ENCODE measurements at places on chromosomes 5 and 9.

- no peak for DNase-seq
These were observed 22.9 kb downstream of the DNAH5 start for GRCh38 chr5:13921578-13921977.

DNA sequence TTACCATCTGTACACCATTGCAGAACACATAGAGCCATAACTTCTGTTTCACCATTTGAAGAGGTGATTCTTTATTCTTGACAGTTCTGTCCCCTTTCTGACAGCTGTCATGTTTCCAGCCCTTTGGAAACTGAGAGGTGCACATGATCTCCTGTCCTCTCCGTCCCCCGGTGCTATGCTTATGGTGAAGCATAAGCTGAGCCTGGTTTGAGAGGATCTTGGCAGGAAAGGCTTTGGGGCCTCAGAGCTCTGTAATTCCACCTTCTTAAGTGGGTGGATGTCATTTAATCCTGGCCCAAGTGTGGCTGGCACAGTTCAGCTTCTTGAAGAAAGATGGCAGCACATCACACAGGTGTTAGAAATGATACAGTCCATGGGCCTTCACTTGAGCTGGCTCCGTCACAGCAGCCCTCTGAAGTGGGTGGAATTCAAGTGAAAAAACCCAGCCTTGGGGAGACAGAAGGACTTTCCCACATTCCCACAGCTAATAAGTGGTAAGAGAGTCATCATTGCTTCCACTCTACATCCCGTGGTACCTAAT lies 30.7 kb upstream of the GRPEL2 start:
- no peak for DNase-seq

GRCh38 chr9:123450098-123450770 lies 94.2 kb downstream of the CRB2 start:
- no peak for DNase-seq

DNA sequence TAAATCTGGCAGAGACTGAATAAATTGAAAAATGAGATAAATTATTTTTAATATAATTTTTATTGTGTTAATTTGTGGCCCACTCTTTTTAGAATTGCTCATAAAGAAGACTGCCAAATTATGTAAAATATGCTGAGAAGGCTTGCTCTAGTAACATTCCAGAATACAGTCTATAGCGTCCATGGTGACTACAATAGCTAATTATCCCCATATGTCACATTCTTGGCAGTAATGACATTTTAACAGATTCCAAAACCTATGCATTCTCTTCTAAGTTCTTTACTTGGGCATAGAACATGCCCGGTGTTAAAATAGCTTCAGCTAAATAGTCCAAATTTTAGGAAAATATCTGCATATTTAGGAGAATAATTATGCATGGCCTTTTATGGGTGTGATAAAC lies 697.0 kb upstream of the SEMA6A start:
- no peak for DNase-seq

DNA sequence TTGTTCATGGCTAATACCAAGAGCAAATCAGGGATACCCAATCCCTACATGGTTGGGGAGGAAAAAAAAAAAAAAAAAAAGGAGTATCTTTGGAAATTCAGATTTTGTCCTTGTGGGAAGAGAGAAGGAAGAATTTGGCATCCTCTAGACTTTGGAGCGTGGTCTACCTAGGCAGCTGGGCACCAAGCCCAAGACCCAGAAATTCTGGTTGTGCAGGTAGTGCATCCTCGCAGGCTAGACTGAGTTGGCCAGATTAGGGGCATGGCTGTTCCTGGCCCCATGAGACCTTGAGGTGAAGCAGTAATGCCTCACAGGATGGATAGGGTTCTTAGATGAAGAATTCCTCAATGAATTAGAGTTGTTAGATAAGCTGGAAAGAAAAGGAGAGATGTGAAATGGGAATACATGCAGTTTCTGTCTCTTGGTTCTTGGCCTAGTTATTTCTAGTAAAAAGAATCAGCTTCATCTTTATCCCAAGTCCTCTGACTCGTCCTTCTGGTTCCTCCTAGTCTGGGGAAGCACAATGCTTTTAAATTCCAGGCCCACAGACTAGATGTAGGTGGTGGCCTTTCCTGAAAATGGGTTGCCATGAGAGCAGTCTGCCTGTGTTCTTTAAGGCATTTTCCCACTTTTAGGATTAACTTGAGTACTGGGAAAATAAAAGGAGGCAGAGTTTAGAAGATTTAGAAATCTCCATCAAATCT lies 140.5 kb upstream of the RUSC2 start:
- no peak for DNase-seq

GRCh38 chr5:82813861-82814260 lies 263.3 kb downstream of the TMEM167A start:
- DNase-seq: no peak

- DNase-seq: peak; percentile 5
These were observed 43.1 kb downstream of the SPATA31D1 start for GRCh38 chr9:82031538-82032280.

DNA sequence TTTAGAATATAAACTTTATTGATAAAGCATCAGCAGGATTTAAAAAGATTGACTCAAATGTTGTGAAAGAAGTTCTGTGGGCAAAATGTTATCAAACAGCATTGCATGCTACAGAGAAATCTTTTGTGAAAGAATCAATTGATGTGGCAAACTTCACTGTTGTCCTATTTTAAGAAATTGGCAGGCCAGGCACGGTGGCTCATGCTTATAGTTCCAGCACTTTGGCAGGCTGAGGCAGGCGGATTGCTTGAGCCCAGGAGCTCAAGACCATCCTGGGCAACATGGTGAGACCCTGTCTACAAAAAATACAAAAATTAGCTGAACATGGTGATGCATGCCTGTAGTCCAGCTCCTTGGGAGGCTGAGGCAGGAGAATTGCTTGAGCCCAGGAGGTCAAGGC lies 17.4 kb downstream of the ZBTB43 start:
- peak; percentile 60 for DNase-seq

DNA sequence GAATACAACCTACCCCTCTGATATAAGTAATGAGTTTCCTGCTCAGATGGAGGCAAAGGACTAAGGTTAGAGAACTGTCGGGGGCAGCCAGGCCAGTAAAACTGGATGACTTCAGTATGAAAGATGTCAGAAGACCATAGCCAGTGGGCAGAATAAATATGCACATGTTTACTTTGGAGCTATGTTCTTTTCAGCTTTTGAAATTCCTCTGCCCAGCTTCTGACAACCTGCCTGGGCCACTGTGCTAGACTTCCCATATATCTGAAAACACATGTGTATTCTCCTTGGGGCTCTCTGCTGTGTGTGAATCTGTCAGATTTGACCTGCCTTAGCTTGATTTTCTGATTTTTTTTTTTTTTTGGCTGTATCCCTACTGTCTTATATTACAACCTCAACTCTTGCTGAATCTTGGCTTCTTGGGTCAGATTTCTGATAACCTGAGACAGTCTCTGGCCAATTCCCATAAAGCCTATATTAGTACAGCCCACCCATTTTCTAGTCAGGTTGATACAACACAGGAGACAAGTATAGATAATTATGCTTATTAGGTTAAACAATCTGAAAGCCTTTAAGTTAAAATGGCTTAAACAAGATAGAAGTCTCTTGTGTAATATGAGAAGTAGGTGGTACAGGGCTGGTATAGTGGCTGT lies 76.6 kb upstream of the PRLR start:
- no peak for DNase-seq

DNA sequence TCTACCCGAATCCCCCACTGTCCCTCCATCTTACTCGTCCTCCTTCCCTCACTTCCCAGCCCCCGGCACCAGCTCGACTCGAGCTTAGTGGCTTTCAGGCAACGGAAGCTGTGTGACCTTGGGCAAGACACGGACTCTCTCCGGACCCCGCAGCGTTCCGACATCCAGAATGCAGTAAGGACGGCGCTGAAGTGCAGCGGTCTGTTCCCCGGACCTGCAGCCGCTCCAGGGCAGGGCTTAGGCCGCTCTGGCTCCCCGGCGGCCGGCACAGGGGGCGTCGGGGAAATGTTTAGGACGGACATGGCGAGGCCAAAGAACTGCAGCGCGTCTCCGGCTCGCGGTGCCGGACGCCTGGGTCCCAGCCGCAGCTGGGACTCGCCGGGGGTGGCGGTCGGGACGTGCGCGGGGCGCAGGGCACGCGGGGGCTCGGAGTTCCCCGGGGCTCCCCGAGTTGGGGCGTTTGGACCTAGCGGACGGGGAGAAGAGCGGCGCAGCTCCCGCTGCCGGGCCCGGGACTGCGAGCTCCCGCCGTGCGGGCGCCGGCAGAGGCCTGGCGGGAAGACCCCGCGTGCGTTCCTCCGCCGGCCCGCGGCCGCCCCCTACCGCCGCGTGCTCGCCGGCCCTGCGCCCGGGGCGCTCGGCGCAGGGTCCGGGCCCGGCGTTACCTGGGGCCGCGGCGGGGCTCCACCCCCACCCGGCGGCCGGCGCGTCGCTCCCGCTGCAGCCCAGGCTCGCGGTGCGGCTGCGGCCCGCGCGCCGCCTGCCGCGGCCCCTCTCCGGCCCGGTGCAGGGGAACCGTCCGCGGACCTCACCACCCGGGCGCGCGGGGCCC lies 5.6 kb upstream of the RNF44 start:
- no peak for DNase-seq

- no peak for DNase-seq
These were observed 69.8 kb upstream of the SLC1A3 start for GRCh38 chr5:36536616-36537005.

GRCh38 chr9:113973226-113973625 lies 97.1 kb downstream of the ZNF618 start:
- DNase-seq: no peak

- DNase-seq: no peak
These were observed 484.0 kb downstream of the PRDM9 start for GRCh38 chr5:23991406-23991805.

GRCh38 chr5:135511761-135512575 lies 23.8 kb downstream of the NEUROG1 start:
- DNase-seq: no peak

DNA sequence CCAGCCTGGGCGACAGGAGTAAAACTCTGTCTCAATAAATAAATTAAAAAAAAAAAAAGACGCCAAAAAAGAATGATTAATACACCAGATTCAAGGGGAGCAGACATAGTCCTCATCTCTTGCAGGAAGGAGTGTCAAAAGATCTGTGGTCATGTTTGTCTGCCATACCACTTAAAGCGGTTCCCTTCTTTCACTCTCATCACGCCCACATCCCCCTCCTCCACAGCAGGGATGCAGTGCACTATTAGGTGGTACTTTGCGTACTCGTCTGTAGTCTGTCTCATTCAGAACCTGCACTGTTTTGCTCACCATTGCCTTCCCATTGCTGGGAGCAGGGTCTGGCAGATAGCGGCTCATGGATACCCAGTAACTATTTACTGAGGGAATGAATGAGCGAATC lies 11.2 kb downstream of the CDHR2 start:
- DNase-seq: no peak

DNA sequence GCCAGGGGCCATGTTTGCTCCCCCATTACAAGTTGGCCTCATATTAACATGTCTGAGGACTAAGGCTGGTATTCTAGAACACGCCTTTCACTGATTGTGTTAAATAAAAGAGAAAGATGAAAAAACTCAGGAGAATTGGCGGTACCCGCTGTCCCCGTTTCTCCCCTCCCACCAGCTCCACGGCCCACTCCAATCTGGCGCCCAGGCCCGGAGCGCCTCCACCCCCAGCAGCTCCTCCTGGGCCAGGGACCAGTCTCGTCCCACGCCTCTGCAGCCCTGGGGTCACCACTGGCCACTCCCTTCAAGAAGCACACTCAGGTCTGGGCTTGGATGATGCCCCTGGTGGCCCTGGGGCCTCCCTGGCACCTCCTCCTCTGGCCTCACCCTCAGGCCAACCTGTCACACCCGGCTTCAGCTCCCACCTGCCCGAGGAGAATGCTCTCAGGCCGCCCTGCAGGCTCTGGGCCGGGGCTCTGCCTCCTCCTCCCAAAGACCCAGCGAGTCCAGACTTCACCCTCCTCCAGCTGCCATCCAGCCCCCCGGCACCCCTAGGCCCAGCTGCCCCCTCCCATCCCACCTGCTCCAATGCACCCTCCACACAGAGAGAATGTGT lies 133.0 kb upstream of the PPP1R26 start:
- DNase-seq: no peak

- no peak for DNase-seq
These were observed 7.8 kb upstream of the DELE1 start for GRCh38 chr5:141915881-141916336.

DNA sequence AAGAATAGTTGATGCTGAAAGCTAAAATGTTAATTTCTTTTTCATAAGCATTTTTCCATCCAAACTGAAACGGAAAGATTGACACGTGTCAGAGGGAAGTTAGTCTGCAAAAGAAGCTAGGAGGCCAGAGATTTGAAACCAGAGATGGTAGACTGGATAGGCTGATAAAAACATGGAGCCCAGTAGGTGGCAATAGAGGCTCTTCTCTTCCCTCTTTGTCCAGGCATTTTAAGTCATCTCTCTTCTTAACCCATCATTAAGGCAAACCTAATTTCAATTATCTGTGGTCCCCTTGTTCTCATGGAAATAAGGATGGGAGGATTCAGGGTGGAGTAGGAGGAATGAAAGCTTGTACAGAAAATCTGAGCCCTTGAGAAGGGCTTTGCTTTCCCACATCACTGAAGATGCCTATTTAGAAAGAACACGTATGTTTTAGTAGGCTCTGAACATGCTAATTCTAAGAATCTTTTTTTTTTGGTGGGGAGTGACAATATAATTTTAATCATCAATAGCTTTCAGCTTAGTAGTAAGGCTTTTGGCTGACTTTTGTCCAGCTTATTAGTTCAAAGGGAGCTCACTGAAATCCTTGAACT lies 66.6 kb downstream of the ZNF474 start:
- DNase-seq: peak; percentile 32

GRCh38 chr5:15384581-15384980 lies 115.4 kb upstream of the FBXL7 start:
- DNase-seq: no peak

- no peak for DNase-seq
These were observed 32.9 kb downstream of the ISL1 start for GRCh38 chr5:51416149-51416548.

DNA sequence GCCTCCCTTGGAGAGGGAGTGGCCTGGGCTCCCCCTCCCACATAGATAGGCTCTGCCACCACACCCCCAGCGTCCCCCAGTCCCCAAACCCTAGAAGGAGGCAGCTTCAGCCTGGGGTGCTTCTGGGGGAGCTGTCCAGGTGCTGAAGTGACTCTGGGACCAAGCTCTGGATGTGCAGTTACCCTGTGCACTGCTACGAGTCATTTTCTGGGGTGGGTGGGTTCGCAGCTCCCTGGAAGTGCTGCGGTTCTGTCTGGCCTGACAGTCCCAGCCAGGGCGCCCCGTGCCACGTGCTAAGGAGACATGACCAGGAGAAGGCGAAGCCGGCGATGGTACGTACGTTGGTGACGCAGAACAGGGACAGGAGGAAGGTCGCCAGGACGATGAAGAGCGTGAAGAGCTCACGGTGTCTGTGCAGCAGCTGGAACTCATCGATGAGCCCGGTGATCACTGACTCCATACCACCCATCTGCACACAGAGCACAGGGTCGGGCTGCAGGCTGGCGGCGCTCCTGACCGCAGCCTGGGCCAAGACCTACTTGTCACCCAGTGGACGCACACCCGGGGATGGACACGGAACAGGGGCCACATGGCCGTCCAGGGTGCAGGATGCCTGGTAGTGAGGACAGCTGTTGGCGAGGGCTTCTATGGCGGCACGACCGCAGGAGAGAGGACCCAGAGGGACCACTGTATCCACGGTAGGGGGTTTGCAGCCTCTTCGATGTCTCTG lies 35.7 kb downstream of the SLC6A3 start:
- DNase-seq: no peak

- no peak for DNase-seq
These were observed 4.0 kb downstream of the GADD45G start for GRCh38 chr9:89608641-89609335.

- DNase-seq: no peak
These were observed 51.4 kb upstream of the SMAD5 start for GRCh38 chr5:136081217-136081591.

GRCh38 chr9:20808002-20808401 lies 123.9 kb downstream of the FOCAD start:
- DNase-seq: no peak

GRCh38 chr9:84374516-84374915 lies 34.0 kb upstream of the SLC28A3 start:
- no peak for DNase-seq

All from hypothalamus (tissue), 51 donors.